ENCODE measurements at places on chromosomes 11 and 22.
A peak's percentile ranks its signal among the peaks of the same experiment; 100 is the strongest.

DNA sequence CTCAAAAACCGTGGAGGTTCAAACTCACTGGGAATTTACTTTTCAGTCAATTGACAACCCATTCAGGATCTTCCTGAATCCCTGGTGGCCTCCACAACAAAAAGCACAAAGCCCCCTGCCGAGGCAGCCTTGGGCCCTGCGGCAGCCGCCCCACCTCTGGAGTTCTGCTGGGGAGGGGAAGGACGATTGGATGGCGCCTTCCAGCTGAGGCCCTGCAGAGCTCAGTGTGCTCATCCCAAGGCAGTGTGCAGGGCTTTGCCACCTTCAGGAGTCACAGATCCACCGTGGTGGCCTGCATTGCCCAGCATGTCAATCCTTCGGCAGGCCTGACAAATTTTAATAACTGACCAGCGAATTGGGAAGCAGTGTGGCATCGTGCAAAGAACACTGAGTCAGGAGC lies 7.4 kb downstream of the ZFTA start:
- H3K4me3 ChIP-seq = no peak overlapping the region
- no peaks in the 10 kb centered on the region for H3K27me3 ChIP-seq
- no peaks in the 10 kb centered on the region for H3K4me1 ChIP-seq

DNA sequence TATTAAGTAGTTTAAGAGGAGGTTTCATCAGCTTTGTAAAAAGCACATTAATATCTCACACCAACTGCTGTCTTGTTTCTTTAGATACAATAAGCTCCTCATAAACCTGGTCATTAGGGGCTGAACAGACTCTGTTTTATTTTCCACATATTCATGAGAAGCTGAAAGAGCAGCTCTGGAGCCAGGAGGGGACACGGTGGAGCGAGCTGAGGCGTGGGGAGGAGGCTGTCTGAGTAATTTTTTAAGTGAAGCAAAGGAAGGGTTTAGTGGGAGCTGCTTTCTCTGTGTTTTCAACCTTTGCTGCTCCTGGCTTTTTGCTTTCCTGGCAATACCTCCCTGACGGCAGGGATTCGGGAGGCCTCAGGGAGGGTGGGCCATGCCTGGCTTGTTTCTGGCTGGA lies 67.0 kb upstream of the EIF3D start:
- no peak overlapping the region for H3K4me3 ChIP-seq
- no peaks in the 10 kb centered on the region for H3K36me3 ChIP-seq
- peaks cover 60% of the 10 kb centered on the region for H3K27me3 ChIP-seq
- DNase-seq = no peak

GRCh38 chr11:10906521-10906920 lies 48.7 kb upstream of the ZBED5 start:
- H3K4me1 ChIP-seq = peaks cover 44% of the 10 kb centered on the region
- no peaks in the 10 kb centered on the region for H3K27me3 ChIP-seq
- peak; percentile 70 for DNase-seq
- H3K36me3 ChIP-seq = no peaks in the 10 kb centered on the region
- peak overlapping the region; percentile 65 for H3K27ac ChIP-seq
- H3K4me3 ChIP-seq = no peak overlapping the region

DNA sequence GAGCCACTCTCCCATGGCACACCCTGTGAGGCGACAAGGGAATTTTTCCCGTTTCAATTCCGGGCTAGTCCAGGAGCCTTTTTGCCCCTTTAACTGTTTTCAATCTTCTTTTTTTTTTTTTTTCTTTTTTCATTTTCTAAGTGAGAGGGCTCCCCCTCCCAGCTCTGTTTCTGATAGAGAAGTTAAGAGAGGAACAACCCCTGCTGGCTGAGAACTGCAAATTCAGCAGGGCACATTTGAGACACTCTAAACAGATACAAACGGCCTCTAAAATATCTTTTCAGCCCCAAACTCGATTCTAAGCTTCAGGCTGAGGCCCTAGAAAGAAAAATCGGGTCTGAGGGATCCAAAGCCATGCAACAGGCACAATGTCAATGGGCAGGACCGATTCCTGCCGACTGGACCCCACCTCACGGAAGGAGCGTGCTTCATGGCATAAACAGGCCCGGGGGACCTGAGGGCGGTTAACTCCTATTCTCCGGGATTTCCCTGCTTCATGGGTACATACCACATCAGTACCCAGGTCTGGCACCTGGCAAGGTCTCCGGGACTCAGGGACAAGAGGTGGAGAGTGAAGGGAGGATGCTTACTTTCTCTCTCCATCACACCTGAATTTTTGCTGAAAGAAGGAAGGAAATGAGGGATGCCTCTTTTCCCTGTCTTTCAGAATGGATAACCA lies 627.5 kb downstream of the BUD13 start:
- no peaks in the 10 kb centered on the region for H3K27me3 ChIP-seq
- DNase-seq = no peak
- no peak overlapping the region for H3K4me3 ChIP-seq
- H3K4me1 ChIP-seq = no peaks in the 10 kb centered on the region
- H3K36me3 ChIP-seq = no peaks in the 10 kb centered on the region

Data from GM23248 (cell line).